ENCODE measurements at places on chromosomes 1 and 21.

- DNase-seq: no peak
Measured at GRCh38 chr1:168583571-168583970, 7.2 kb downstream of the XCL1 start.

DNA sequence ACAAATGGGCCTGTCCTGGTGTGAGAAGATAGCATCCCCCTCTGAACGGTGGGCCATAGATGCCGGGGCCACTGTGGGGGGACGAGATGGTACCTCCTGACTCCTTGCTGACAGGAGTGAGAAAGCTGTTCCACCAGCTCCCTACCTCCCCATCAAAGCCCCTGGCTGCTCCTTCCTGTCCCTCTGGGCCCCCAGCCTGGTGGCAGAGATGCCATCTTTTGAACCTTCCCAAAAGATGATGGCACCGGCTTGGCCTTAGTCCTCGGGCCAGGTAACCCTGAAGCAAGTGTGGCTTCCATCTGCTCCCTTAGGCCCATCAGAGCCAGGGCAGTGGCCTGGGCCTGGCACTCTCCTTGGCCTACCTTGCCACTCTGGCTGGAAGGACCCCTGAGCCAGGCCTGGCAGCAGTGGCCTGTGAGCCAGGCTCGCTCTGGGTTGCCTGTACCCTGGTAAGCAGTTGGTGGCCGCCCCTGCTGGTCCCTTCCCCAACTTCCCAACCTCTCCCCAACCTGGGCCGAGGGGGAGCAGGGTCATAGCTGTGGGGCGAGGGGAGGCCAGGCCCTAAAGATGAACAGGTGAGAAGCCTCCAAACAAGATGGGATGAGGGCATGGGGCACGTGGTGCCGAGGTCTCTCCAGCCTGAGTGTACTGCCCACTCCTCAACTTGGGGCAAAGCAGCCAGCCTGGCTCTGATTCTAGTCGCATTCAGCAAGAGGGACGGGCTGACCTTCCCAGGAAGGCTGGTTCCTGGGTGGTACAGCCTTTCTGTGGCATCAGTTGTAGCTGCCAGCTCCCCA lies 34.7 kb downstream of the ZBTB17 start:
- no peak for DNase-seq

DNA sequence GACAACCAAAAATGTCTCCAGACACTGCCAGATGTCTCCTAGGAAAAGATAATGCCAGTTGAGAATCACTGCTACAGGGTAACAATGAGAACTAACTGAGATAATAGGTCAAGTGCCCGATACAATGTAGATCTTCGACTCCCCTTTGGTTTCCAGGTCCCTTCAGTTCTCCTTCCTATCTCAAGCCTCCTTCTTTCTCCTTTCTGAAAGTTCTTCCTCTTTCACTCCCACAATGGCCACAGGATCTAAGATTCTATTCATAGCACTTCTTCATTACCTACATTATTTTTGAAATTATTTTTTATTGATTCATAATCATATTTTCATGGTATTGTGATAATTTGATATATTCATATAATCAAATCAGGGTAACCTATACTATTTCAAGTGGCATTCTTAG lies 6.3 kb downstream of the PFDN2 start:
- DNase-seq: no peak

GRCh38 chr1:168301664-168302320 lies 21.1 kb downstream of the TBX19 start:
- no peak for DNase-seq

GRCh38 chr1:76317299-76317900 lies 242.9 kb downstream of the ST6GALNAC3 start:
- DNase-seq: no peak

- no peak for DNase-seq
Measured at GRCh38 chr1:33908324-33908956, 44.6 kb downstream of the HMGB4 start.

DNA sequence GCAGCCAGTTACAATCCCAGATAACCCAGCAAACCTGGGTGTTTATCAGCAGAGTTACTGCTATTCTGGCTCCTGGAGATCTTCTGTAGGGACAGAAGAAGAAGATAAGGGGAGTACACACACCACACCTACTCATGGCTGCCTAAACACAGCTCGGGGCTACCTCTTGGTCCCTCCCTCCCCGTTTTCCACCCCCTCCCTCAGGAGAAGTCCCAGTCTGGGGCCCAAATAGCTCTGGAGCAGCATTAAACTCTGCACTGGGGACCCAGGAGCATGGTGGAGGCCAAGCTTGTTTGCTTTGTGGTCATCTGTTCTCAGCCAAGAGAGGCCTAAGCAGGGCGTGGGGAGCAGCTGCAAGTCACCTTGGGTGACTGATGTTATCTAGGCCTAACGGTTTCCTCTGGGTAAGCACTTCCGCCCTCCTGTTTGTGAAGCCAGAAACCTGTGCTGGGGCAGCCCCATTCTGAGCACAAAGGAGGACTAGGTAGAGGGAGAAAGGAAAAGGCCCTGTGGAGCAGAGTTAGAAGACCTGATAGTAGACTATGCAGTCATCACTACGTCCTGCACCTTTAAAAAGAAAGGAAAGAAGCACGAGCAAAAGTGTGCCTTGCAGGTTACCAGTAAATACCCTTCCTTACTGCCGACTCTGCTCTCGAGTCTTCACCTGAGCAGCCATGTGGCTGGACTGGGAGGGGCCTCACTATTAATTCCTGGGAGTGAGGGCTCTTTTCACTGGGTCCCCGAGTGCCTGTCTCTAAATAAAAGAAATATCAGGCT lies 2.0 kb upstream of the RCSD1 start:
- DNase-seq: no peak

DNA sequence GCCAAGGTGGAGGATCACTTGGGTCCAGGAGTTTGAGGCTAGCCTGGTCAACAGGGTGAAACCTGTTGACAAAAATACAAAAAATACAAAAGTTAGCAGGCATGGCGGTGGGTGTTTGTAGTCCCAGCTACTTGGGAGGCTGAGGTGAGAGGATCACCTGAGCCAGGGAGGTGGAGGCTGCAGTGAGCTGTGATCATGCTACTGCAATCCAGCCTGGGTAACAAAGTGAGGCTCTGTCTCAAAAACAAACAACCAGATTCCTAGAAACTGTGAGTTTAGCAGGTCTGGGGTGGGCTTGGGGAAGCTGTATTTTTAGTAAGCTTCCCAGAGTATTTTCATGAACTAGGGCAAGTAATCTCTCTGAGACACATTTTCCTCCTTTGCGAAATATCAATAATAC lies 5.2 kb upstream of the MYOM3 start:
- DNase-seq: no peak

- no peak for DNase-seq
Measured at GRCh38 chr1:245842106-245842505, 665.0 kb downstream of the SMYD3 start.
